Stimulated activated CD8-positive, alpha-beta memory T cell treated with anti-CD3 and anti-CD28 coated beads, Interleukin-4, amount 100 ng/mL, for 24 hours (primary cell): ENCODE measurements at places on chromosomes 1 and 21.

DNA sequence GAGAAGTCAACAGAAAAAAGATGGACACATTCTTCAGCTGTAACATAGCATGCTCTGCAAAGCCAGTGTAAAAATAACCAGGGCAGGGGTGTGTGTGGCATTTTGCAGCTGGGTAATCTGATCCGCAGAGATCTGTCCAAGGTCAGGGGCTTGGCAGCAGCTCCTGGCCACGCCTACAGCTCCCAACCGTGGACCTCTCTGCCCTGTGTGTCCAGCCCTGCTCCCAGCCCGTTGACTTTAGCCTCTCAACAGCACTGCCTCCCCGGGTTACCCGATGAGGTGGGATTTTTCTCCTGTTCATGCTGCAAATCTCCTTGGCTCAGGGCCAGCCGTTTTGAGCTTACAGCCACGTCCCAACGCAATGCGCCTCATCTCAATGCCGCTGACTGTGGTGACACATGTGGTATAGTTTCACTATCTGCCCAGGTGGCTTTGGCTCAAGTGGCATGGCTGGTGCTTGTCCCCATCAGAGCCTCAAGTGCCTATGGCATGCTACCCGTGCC lies 68.1 kb downstream of the VWA5B1 start:
- DNase-seq: no peak

GRCh38 chr1:161200992-161201835 lies 953 bp upstream of the NDUFS2 start:
- no peak for DNase-seq

- no peak for DNase-seq
Measured at GRCh38 chr1:228312136-228312764, 94.4 kb downstream of the TRIM11 start.

DNA sequence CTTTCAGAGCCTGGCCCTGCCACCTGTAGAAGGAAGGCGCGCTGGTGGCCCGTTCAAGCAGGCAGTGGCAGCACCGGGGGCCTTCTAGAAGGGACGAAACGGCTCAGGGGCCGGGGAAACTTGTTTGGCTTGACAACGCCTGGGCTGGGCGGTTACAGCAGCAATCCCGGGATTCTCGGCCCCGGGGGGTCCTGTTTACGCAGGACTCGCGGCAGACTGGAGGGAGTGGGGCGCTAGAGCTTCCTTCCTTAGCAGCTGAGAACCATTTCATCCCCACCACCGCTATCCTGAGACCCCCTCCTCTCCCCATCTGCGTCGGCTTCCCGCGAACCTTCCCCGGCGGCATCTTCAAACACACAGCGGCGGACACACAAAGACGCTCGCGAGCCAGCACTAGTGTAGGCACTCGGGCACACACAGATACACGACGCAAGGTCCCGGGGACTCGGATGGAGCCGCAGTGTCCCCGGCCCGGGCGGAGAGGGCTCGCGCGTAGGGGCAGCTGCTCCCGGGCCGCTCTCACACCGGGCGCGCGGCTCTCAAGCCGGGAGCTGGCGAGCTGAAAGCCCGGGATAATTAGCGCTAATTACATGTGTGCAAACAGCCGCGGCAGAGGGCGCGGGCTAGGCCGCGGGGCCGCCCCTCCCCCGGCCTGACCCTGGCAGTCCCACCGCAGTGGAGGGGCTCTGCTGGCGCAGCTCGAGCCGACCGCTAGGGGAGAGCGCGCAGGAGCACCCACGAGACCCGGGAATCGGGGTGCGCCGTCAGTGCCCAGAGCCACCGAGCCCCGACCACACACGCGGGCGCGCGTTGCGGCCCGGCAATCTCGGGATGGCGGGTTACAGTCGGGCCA lies 271.4 kb downstream of the FOXD2 start:
- no peak for DNase-seq

DNA sequence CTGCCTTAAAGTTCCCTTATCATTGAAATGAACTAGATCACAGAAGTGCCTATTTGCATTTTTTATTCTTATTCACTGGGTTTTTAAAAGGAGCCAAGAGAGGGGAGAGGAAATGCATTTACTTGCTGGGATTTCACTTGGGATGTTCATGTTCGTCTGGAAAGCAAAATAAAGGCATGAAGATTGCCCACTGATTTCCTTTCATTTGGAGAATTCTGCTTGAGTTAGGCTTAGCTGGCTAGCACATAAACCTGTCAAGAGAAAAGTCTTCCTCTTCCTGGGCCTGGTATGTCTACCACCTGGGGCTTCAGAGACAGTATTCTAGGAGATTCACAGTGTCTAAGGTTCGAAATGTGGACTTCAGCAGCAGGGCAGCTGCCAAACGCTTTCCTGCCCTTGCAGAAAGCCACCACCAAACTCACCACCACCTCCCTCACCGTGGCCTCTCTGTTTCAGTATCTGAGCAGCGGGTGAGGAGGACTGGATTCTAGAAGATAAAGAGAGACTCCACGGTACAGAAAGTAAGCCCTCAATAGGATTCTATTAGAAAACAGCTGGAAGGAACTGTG lies 44.5 kb downstream of the HIVEP3 start:
- no peak for DNase-seq

GRCh38 chr1:89114662-89115061 lies 11.3 kb downstream of the GBP2 start:
- no peak for DNase-seq

DNA sequence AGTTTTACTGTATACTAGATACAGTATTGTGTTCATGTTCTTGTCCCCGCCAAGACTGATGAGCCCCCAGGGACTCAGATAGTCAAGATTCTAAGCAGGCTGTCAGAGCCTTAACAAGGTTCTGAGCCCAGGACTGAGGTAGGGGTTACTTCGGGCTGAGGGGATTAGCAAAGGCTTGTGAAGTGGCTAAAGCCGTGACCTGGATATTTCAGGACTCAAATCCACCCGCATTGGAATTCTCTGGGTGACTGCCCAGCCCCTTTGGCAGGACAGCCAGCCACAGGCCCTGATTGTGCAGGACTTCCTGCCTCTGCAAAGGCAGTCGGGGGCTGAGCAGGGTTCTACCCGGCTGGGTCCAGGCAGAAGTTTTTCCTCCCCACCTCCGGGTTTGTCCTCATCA lies at the start of gene PLA2G5:
Gene PLA2G5, plus strand, starts transcription at position 321 of the 400 bp plus-strand sequence. CDS start 14,637 bp downstream, outside the sequence.
- no peak for DNase-seq

- DNase-seq: no peak
Measured at GRCh38 chr1:9733160-9733789, 81.7 kb downstream of the PIK3CD start.

DNA sequence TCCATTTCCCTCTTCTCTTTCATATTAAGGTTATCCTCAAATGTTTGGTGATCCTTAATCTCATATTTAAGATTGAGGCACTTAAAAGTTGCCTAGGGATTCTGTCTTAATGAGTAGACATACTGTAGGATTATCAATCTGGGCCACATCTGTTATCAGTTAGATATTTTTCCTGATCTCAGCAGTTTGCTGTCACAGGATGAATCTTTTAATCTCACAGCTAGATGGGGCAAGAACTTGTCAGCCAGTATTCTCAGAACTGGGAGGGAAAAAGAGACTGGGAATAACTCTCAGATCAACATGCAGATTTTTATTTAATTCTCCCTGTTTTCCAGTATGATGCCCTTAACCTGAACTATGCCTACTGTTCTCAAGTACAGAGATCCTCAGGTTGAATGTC lies 14.0 kb downstream of the ZNF644 start:
- no peak for DNase-seq

- DNase-seq: no peak
Measured at GRCh38 chr1:181033799-181034451, at the start of gene MR1. MR1 (plus strand) TSS chr1:181033983; CDS start chr1:181034008, 25 bp downstream.
